ENCODE measurements at places on chromosomes 1 and 21.
A peak's percentile ranks its signal among the peaks of the same experiment; 100 is the strongest.

DNA sequence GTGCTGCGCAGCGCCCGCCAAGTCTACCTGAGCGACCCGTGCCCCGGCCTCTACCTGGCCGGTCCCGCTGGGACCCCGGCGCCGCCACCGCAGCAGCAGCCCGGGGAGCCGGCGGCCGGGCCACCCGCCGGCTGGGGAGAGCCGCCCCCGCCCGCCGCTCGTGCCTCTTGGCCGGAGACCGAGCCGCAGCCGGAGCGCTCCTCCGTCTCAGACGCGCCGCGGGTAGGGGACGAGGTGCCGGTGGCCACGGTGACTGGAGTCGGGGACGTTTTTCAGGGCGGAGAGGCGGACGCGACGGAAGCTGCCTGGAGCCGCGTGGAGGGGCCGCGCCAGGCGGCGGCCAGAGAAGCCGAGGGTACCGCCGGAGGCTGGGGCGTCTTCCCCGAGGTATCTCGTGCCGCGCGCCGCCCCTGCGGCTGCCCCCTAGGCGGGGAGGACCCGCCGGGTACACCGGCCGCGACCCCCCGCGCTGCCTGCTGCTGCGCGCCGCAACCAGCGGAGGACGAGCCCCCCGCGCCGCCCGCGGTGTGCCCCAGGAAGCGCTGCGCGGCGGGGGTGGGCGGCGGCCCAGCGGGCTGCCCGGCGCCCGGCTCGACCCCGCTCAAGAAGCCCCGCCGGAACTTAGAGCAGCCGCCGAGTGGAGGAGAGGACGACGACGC lies 646 bp downstream of the IER5 start:
- DNase-seq = no peak

GRCh38 chr1:91454136-91454535 lies 46.5 kb upstream of the CDC7 start:
- no peak for DNase-seq

DNA sequence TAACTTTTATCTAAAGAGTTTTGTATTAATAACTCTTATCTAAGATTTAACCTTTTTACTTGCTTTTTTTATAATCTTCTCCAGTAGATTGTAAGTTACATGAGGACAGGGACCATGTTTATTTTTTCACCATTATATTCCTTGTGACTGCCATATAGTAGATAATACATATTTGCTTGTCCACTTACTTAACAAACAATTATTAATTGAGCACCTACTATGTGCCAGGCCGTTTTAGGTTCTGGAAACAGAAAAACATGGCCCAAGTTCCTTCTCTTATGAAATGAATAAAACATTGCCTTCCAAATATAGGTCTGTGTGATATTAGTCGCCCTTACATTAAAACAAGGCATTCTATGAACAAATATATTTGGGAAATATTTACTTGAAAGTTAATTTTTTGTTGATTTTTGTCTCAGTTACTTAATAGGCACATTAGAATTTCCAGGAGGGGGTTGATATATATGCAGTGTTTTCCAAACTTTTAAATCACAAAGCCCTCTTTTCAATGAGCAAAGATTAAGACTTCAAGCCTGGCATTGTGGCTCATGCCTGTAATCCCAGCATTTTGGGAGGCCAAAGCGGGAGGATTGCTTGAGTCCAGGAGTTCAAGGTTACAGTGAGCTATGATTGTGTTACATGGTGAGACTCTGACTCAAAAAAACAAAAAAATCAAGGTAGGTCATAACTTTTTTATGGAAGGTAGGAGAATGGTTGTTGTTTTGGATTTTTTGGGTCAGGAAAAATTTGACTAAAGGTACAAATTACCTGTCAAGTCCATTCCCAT lies 22.7 kb downstream of the CDKN2C start:
- DNase-seq = no peak

DNA sequence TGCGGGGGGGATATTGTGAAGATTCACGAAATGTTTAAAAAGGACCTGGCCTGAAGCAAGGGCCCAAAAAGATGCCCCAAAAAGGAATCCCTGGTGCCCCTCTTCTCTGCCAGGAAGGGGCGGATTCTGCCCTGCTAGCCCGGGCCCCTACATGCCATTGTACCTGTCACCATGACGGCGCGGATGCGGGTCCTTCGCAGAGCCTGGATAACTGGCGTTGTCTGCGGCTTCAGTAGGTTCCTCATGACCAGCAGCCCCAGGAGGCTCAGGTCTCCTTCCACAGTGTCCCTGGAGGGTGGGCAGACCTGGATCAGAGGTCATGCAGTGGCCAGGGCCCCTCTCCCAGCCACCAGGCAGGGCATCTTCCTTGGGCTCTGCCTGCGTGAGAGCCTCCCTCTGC lies 11.2 kb upstream of the MFAP2 start:
- no peak for DNase-seq

DNA sequence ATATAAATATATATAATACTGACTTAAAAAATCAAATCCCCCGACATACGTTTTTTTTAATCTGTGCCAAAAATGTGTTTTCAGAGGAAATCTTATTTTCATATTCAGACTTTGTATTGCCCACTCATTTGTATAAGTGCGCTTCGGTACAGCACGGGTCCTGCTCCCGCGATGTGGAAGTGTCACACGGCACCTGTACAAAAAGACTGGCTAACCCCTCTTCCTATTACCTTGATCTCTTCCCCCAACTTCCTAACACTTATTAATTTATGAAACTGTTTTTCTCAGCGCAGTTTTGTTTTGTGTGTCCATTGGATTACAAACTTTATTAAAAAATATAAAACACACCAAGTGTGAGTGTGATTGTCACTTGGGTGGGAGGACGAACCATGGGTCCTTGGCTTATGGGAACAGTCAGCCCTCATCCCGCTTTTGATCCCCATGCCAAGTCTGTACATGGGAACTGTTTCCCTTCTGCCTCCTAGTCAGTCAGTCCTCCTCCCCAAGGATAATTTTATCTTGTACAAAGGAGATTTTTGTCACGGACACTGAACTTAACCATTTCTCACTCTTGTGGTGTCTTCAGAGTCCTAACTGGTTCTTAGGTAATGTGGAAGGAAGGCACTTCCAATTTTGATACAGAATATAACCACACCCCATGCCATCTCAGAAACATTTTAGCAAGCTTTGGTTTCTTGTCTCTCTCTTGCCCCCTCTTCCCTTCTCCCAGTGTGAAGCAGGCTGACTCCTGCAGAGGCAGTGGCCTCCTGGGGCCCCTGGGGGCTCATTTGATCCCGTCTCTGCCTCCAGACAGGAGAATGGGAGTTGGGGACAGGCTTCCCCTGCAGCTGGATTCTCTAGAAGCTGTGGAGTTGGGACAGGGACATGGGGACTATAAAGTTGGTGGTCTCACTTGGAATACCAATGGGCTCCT lies 35.5 kb downstream of the ZBTB17 start:
- no peak for DNase-seq

GRCh38 chr1:6097824-6098223 lies 52.1 kb downstream of the KCNAB2 start:
- DNase-seq = no peak

DNA sequence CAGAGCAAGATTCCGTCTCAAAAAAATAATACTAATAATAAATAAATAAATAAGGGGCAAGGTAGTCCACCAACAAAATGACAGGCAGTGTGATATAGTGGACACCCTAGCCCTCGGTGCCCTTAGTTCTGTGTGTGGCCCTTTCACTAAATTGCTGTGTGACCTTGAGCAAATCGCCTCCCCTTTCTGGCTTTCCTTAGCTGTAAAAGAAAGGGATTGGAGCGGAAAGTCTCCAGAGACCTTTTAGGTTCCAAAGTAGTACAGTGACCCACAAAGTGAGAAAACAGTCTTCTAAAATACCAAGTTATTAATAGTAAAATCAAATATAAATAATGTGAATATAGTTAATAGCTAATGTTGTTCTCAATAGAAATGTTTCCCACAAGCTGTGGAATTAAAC lies 7.6 kb downstream of the LMNA start:
- no peak for DNase-seq

DNA sequence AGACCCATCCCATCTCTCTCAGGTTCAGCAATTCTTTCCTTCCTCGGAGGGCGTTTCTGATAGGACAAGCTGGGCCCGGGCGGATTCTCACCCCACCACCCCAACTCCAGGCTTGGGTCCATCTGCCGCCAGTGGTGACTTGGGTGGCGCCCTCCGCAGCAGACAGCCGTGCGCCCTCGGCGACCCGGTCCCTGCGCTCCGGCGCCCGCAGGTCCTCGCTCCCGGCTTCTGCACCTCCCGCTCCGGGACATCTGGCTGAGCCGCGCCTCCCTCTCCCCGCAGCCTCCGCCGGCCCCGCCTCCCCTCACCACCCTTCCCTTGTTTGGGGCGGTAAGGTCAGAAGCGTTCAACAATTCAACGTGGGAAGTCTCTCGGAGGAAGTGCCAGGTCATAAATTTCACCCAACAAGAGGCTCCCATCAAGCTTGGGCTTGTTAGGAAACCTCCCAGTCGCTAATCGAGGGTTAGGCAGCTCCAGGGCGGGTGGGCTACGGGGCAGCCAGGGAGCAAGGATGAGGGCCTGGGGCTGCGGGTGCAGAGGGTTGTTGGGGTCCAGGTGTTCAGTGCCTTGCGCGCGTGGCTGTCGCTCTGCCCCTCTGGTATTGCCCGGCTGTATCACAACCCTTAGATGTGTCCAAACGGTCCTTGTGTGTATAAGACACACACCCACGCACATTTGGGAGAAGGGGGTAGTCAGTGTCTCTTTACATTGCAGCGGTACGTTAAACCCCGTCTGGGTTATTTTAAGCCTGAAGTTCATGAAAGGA lies 39.8 kb downstream of the OLIG1 start:
- no peak for DNase-seq

DNA sequence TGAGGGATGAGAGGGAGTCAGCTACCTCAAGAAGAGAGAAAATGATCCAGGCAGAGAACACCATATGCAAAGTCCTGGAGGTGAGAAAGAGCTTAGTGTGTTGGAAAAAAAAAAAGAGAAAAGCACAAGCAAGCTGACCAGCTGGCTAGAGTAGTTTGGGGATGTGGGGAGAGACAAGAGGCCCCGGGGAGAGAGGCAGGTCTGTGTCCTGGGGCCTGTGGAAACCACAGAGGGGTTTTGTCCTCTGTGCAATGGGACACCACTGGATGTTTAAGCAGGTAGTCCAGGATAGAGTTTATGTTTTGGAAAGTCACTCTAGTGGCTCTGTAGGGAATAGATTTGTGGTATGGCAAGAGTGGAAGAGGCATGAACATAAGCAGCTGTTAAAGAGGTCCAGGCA lies 14.4 kb upstream of the CHI3L1 start:
- no peak for DNase-seq

GRCh38 chr1:211579440-211580302 lies 710 bp upstream of the SLC30A1 start:
- no peak for DNase-seq

GRCh38 chr1:229582011-229582694 lies 23.6 kb upstream of the ABCB10 start:
- DNase-seq = no peak

DNA sequence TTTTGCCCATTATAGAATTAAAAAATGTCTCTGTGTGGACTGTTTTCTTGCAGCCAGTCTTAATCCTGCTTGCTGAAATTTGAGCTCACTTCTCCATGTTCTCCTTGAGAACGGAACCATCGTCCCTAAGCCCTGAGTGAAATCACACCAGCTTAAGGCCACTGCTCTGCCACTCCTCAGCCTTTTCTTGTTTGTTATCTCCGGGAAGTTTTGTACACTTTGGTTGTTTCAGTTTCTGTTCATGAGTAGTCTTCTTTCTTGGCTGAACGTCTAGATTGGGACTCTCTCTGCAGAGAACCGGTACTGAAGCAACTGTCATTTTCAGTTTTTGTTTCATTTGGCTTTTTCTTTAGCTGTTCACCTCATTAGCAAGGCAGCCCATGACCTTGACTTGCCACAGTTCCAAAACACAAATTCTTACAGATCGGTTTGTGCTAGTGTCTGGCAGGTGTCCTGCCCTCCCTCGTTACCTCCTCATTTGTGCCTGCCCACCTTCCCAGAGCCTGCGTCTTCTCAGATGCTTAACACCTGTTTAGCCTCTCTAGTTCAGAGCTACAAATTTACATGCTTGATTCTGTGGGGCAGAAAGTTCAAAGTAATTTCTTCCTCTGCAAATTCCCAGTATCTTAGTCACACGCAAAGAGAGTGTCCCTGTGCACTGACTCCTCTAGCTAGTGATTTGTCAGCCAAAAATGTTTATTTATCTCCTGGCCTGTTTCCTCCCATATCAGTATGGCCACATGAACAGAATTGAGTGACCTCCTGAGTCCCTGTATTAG lies 12.4 kb downstream of the PSEN2 start:
- no peak for DNase-seq

DNA sequence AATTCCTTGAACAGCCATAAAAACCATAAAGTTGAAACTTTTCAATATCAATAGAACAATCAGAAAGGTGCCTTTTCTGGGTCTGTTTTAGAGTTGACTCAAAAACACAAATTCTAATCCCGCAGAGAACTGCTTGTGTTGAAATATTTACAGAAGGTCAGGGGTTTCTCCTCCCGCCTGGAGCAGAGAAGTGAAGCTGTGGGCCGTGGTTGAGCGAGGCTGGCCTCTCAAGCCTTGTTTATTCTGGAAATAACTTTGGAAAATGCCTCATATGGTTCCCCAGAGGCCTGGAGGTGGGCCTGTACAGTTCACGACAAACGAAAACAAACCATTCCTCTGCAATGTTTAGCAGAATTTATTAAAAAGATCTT lies 90.8 kb upstream of the ERRFI1 start:
- DNase-seq = peak; percentile 37

DNA sequence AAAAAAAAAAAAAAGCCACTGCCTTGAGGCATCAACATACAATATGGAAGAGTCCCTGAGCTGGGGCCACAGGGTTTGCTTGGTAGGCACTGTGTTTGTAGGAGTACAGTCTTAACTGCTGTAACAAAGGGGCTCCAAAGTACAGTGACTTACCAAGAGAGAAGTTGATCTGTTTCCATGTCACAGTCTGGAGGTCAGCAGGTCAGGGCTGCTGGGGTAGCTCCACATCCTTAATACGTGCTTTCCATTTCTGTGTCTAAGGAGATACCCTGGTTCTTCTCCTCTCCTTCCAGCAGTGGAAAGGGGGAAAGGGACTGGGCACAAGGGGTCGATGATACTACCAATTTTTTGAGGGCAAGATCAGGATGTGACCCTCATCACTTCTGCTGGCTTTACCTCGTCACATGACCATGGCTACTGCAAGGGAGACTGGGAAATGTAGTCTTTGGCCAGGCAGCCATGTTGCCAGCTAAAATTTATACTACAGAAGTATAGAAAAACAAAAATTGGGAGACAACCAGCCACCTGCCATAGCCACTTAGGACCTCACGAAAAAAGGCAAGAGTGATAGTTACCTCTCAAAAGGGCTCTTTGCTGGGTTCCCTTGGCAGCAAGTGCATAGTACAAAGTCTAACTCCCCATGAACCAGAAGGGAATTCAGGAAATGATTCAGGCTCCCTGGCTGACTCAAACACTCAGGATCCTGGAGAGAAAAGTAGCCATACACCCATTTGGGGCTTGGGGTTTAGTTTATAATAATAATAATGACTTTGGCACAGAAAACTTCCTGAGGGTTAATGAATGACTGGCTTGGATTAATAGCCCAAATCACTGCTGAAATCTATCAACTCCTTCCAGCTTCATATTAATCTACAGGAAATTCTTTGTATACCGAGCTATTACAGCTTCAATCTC lies 52.7 kb upstream of the ATP5PO start:
- DNase-seq = peak; percentile 51

DNA sequence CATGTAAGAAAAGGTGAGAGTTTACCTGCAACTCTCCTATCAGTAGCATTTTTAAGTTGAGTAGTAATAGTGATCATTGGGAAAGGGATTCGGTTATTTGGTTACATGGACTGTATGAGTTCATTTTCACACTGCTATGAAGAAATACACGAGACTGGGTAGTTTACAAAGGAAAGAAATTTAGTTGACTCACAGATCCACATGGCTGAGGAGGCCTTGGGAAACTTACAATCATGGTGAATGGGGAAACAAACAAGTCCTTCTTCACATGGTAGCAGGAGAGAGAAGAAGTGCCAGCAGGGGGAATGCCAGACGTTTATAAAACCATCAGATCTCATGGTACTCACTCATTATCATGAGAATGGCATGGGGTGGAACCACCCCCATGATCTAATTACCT lies 59.3 kb upstream of the FBXO28 start:
- no peak for DNase-seq
